ENCODE measurements at places on chromosomes 7 and 10.

DNA sequence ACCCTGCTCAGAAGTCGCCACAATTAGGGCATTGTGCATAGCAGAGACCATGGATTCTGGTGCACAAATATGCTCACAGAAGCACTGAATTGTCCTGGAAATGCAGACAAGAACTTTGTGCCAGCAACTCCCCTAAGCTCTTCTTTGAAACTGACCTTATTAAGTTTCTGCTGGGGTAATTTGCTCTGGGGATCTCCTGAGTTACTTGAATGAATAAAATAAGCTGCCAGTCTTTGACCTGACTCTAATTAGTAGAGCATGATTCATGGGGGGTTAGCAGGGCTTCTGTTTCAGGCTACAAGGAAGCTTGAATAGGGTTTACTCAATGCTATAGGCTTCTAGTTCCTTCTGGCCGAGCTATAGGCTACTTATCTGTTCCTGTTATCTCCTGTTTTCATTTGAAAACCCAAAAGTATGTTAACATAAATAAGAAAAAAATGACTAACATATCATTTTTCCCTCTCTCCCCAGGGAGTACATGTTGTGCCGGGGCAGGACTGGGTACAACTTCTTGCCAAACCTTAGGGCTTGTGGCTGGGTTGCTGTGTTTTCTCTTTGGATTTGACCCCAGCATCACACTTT is 169.0 kb upstream of the TMEM229A start:
- no peak for DNase-seq

- DNase-seq = no peak
These were observed 58.2 kb downstream of the PTPRN2 start for GRCh38 chr7:158529181-158530096.

- no peak for DNase-seq
These were observed 2.6 kb upstream of the DNTT start for GRCh38 chr10:96301616-96302015.

- no peak for DNase-seq
These were observed 146.1 kb downstream of the VPS50 start for GRCh38 chr7:93378131-93378760.

GRCh38 chr7:78718212-78718611 is 735.3 kb downstream of the MAGI2 start:
- no peak for DNase-seq

DNA sequence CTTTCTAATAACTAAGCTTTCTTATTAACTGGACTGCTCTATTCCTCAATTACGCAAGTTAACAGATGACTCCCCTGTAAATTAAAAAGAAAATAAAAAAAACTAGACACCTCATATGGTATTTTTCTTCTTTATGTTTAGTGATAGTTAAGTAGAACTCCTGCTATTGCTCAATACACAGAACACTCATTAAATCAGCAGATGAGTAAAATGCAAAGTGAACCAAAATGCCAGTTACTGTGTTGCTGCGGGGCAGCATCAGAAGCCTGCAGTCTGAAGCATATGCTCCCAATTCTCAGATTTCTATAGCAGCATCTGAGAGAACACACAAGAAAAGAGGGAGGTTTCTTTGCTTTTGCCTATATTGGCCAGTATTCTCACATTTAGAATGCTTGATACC is 28.4 kb downstream of the CDK6 start:
- DNase-seq = no peak

DNA sequence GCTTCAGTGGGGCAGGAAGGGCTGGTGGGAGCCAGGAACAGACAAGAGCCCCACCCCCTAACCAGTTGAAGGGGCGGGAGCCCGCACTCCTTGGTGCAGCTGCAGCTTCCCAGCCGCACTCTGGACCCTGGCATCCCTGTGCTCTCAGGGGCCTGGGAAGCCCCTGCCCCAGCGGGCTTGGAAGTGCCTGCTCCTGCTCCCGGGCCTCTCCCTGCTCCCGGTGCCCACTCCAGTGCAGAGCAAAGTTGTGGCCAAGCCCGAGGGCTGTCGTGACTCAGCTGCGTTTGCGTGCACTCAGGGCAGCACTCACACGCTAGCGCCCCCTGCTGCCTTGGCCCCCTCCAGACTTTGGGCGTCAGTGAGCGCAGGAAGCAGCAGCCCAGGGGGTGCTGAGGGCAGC is 883.8 kb downstream of the LRMDA start:
- no peak for DNase-seq

DNA sequence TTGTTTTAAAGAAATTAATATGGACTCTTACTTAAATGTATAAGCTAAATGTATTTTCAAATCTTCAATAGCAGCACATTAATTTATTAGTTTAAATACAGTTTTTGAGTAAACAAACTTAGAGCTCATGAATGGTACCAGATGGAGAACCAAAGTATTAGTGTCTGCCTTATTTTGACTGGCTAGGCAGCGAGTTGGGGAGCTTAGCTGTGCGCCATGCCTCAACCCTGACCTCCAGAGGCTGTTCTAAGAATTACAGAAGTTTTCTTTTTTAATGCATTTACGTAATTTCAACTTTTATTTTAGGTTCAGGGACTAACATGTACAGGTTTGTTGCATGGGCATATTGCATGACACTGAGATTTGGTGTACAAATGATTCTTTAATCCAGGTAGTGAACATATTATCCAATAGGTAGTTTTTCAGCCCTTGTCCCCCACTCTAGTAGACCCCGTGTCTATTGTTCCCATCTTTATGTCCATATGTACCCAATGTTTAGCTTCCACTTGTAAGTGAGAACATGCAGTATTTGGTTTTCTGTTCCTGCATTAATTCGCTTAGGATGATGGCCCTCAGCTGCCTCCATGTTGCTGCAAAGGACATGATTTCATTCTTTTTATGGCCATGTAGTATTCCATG is 166.8 kb downstream of the IQUB start:
- DNase-seq = peak; percentile 33

- no peak for DNase-seq
These were observed 61.6 kb upstream of the PHF14 start for GRCh38 chr7:10912077-10912476.

All from fibroblast of the conjunctiva (primary cell).